EH (cell line): ENCODE measurements at places on chromosomes 6 and 20.

DNA sequence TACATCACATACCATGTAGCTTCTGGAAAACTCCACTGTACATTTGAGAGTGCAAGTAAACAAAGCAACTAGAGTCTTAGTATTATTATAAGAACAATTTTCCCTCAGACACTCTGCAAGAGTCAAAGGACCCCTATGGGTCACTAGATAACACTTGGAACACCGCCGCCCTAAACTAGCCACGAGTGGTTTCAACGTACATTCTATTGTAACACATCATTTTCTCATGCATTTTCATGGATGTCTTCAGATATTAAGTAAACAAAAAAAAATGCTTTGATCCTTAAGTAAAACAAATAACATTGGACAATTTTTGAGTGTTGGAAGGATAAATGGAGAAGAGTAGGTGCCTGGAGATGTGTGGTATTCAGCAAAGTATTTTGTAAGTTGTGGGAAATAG lies 3.2 kb upstream of the RNF146 start:
- no peak for DNase-seq

- DNase-seq: peak; percentile 95
Observed at GRCh38 chr6:82144852-82145340, 102.6 kb downstream of the IBTK start.

DNA sequence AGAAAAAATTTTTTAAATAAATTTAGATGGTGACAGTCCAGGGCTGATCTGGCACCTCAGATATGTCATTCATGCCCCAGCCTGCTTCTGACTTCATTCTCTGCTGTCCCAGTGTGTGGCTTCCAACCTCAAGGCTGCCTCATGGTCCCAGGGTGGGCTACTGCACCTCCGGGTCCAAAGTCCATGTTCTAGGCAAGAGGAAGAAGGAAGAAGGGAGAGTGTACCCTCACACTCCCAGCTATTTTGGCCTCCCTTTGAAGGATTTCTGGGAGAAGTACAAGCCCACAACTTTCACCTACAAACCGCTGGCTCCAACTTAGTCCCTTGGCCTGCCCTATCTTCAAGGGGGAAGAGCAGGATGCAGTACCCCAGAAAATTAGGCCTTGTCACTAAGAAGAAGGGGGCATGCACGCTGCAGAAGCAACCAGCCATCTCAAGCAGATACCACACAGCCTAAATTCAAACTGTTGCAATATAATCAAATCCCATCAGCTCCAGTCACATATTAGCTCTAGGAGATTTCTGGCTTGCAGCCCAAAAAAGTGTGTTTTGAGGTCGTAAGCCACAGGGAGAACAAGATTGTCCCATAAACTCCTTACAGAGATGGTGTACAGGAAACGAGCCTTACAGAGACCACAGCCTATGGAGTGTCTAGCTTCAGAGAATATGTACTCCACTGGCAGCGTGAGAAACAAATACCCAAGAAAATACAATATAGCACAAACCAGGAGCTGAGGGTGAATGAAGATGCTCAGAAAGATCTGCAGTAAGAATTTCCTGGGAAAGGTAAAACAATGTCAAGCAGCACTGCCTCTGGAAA lies 906 bp upstream of the BTN3A2 start:
- DNase-seq: peak; percentile 47

- DNase-seq: peak; percentile 82
Observed at GRCh38 chr6:37705239-37706051, 7.8 kb upstream of the MDGA1 start.

GRCh38 chr6:166987930-166988329 lies 11.3 kb upstream of the CEP43 start:
- DNase-seq: no peak

- DNase-seq: no peak
Observed at GRCh38 chr6:133392015-133392414, 150.9 kb downstream of the EYA4 start.

DNA sequence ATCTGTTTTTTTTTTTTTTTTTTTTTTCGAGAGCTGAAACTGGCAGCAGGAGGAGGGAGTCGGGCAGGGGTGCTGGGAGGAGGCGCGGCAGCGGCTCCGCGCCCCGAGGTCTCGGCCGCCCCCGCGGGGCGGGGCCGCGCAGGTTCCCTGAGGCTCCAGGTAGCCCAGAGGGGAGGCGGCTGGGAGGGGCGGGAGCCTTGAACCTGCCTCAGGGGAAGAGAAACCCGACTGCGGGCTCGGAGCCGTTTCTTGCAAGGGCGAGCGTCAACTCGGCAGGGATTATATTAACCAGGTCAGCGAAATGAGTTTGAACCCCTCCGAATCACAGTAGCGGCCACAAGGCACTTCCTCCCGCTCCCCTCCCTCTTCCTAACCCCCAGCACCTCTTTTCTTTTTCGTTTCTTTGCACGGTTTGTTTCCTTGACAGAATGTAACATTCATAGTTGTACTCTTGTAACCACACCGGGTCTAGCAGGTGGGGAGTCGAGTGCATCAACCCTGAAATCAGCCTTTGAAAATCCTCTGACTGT lies 2.0 kb downstream of the MYB start:
- DNase-seq: no peak

DNA sequence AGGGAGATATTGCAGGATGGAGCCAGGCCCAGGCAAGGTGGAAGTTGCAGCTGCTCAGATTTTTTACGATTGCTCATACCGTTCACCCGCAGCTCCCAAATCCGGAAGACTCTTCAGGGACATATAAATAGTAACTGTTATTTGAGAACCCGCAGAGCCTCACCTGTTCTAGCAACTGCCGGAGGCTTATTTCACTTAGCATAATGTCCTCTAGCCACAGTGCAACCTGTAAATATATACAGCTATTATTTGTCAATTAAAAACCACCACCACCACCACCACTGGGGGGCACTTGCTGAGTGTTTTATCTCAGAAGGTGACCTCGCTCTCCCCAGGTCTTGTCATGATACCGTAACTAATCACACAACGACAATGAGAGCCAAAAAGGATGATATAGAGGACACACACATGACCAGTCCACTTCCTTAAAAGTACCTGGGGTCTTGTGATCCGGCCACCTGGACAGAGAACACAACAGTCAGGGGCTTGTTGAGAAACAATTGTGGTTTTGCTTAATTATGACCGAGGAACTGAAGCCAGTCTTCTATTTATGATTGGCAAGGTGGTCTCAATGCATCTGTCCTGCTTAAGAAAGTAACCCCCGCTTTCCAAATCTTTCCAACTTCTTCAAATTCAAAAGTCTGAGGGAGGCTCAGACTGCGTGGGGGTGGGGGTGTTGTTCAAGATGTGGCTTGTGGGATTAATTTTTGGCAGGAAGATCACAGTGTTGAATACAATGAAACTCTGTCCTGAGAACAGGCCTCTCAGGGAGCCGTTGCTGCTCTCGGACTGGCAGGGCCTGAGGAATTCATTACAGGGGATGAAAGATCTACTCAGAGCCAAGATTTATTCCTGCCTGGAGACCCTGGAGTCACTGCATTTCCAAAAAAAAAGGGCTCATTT lies 107.7 kb upstream of the PRND start:
- peak; percentile 58 for DNase-seq

- DNase-seq: no peak
Observed at GRCh38 chr6:43736844-43737243, 33.2 kb upstream of the VEGFA start.
